ENCODE measurements at places on chromosomes 5 and 9.

DNA sequence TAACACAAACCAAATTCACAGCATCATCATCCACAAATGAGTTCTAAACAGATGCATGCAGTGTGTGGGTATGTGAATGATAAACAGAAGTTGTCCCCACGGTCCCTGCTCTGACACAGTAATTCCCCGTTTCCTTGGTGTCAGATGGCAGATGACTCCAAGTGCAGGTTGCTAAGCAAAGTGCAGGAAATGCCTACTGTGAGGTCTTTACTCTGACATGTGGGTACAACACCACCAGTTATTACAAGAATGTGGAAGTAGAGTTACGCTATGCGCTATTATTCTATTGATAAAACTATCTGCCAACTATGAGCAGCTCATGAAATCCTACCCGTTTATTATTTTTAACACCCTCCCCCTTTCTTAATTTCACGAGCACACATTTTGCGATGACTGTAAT, 448.9 kb downstream of the BNC2 start:
- no peak for DNase-seq

DNA sequence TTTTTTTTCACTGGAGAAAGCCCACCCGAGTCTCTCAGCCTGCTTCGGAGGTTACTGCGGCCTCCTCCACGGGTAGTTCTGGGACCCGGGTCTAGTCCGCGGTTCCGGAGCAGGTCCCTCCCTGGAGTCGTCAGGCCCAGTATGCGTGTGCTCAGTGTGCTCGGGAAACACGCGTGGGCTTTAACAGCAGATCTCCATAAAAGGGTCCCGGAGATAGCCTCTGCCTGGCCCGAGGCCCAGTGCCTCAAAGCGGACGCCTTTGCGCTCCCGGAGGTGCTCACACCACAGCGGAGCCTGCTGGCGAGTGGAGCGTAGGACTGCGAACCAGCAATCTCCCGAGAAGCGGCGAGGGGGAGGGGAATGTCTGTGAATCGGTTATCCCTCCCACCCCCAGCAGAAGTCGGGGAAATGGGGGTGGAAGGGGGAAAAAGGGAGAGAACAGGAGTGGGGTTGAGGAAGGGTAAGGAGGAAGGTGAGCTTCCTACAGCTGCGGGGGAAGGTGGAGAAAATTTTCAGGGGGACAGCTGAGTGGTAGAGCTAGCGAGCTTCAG, 28.7 kb downstream of the CDKN2A start:
- no peak for DNase-seq

GRCh38 chr5:80960531-80961375, 590 bp downstream of the RASGRF2 start:
- DNase-seq: no peak

GRCh38 chr9:14158916-14159315, 155.0 kb downstream of the NFIB start:
- DNase-seq: no peak
